ENCODE measurements at places on chromosomes 3 and 15.
A peak's percentile ranks its signal among the peaks of the same experiment; 100 is the strongest.

- no peak for DNase-seq
These were observed 88.8 kb upstream of the ARHGEF3 start for GRCh38 chr3:56890448-56891091.

- DNase-seq: no peak
These were observed 42.8 kb downstream of the ZNF609 start for GRCh38 chr15:64503197-64503596.

- DNase-seq: no peak
These were observed 20.7 kb upstream of the MRPS22 start for GRCh38 chr3:139323146-139323545.

- no peak for DNase-seq
These were observed 695 bp downstream of the METTL6 start for GRCh38 chr3:15426579-15427118.

GRCh38 chr15:36361351-36361870 lies 218.0 kb upstream of the CDIN1 start:
- DNase-seq: no peak

- peak; percentile 81 for DNase-seq
These were observed 42.2 kb downstream of the BHLHE40 start for GRCh38 chr3:5021116-5022092.

- DNase-seq: peak; percentile 93
These were observed 477.8 kb downstream of the RBMS3 start for GRCh38 chr3:29758434-29759322.

DNA sequence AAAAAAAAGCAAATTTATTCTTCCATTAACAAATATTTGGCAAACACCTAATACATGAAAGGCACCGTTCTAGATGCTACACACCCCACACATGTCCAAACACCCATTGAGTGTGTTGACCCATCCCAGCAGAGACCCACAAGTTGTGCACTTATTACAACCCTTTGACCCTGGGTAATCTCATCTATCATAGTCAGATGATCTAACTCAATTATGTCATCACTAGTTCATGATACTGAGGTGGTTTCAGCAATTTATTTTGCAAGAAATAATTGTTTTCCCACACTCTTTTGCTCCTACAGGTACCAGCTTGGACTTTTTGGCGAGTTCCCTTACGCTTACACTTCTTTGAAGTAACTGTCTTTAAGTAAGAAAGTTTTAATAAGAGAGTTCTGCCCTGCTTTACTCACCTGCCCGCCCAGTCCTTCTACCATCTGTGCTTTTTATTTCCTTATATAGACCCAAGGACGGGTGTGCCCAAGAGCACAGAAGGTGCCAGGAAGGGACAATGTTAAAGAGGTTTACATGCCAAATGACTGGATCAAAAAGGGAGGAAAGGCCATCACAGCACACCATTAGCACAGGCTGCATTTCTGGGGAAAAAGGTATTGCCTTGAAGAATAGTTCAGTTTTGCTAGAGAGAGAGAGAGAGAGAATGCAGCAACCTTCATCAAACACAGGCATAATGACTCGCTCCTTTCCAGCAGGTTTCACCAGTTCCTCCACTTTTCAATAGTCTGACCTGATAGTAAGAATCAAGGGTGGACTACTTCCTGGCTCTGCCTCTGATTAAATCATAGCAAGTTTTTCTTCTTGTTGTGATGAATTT lies 54.5 kb upstream of the ATP11B start:
- DNase-seq: no peak

DNA sequence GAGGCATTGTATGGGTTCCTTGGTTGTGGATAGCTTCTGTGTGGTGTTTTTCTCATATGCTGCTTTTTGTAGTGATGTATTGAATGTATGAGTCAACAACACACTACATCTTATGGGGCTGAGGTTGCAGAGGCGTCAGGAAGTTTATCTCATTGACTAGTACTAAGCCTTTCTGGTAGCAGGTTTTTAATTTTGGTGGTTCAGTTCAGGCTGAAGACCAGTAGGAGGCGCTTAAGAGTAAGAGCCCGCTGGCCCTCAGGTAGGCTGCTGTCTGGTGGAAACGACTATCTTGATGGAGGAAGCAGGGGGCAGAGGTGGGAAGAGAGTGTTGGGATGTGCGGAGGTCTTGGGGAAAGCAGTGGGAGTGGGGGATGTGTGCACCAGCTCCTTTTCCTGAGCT lies 62.4 kb downstream of the RTP4 start:
- DNase-seq: no peak

DNA sequence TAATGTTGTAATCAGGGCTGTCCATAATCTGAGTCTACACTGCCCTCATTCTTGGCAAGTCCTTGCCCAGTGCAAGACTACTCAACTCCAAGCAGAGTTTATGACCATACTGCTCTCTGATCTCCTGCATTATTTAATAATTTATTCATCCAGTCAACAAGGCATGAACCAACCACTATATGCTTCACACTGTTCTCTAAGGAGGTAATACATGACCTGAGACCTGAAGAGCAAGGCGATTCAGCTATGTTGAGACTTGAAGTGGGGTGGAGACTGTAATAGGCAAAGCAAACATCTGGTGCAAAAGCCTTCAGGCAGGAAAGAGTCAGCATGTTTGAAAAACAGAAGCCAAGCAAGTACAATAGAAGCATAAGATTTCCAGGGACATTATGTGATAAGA lies 1362.8 kb downstream of the ROBO2 start:
- DNase-seq: peak; percentile 5

DNA sequence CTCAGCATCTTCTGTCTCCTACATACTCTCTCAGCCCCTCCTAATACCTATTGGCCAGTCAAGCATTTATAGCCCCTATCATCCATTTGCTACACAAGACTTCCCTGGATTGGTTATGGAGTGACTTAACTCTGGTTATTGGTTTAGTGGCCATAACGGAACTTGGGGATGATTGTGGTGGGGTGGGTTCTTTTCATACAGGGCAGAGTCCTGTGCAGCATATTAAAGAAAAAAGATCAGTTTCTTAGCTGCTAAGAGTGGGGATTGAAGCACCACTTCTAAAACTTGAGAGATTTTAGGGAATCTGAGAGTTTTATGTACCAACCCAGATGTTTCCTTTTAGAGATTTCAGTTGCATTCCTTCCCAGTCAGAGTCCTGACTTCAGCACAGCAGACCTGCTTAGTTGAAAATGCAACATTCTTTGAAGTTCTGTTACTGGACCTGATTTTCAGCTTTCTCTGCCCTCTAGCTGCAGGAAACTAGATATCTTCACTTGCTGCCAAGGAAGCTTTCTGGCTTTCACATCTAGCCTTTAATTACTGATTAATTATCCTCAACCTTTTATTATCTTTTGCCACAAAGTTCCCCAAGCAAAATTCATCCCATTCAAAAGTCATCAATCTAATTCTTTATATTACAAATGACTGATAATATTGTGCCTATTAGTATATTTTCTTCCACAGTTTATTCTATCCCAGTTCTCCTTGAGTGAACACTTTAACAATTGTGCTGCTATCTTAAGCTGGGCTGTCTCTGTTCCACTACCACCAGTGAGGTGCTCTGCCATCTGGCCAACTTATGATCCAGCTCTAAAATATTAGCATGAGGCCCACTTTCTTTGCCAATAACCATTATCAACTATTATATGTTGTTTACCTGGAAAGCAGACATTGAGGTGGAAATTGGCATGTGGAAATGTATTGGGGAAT lies 906.0 kb upstream of the ALCAM start:
- peak; percentile 20 for DNase-seq

GRCh38 chr3:41503998-41504623 lies 304.8 kb downstream of the CTNNB1 start:
- DNase-seq: no peak

GRCh38 chr3:132543011-132543739 lies 53.9 kb upstream of the ACKR4 start:
- peak; percentile 67 for DNase-seq

DNA sequence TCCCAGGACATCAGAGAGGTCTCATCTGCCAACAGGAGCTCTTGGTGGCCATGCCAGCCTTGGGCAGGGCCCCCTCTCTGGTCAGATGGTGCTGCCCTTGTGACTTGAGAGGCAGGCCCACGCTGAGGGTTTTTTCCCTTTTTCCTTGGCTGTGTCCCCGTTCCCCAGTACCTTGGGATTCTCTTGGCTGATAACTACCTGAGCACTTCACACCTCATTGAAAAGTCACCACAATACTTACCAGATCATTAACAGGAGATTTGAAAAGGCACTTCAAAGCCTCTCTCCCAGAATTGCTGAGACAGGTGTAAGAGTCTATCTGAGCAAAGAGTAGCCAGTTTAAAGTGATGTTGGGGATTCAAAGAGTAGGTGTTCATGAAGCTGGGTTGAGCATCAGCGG lies 15.1 kb upstream of the TMEM158 start:
- DNase-seq: no peak

GRCh38 chr3:56595975-56596840 lies 39.2 kb downstream of the CCDC66 start:
- DNase-seq: no peak

- DNase-seq: no peak
These were observed 18.4 kb upstream of the TIPARP start for GRCh38 chr3:156655819-156656550.

DNA sequence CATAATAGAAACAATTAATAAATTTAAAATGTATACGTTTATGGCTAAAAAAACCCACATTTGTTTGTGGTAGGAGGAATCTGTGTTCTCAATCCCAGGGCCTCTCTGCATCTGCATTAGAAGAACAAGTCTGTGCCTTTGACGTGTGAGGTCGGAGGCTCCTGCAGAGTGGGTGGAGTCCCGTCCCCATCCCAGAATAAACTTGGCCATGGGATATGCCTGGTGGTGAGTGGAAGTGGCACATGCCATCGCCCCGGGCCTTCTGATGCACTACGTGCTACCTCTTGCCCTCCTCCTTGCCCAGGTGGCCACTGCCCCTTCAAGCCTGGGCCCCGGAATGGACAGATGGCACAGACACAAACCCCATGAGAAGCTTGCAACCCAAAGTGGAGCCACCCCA lies 131.1 kb upstream of the NSMCE3 start:
- no peak for DNase-seq

DNA sequence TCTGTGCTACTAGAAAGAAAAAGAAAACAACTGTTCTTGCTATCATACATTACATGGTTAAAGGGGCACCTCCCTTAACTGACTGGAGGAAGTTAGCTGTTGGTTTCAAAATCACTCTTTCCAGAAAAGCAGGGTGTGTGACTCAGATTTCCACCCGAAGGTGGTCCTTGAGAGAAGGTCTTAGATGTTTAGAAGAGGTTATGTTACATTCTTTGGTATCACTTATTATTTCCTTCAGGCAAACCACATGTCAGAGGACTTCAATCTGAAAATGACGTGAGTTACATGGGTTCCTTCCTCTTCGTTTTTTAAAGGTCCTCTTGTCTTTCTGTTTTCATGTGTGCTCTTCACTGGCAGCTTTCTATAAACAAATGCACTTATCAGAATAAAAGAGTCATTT lies 307.9 kb upstream of the CBLB start:
- no peak for DNase-seq

GRCh38 chr3:23493889-23494288 lies 290.8 kb downstream of the UBE2E2 start:
- DNase-seq: no peak

DNA sequence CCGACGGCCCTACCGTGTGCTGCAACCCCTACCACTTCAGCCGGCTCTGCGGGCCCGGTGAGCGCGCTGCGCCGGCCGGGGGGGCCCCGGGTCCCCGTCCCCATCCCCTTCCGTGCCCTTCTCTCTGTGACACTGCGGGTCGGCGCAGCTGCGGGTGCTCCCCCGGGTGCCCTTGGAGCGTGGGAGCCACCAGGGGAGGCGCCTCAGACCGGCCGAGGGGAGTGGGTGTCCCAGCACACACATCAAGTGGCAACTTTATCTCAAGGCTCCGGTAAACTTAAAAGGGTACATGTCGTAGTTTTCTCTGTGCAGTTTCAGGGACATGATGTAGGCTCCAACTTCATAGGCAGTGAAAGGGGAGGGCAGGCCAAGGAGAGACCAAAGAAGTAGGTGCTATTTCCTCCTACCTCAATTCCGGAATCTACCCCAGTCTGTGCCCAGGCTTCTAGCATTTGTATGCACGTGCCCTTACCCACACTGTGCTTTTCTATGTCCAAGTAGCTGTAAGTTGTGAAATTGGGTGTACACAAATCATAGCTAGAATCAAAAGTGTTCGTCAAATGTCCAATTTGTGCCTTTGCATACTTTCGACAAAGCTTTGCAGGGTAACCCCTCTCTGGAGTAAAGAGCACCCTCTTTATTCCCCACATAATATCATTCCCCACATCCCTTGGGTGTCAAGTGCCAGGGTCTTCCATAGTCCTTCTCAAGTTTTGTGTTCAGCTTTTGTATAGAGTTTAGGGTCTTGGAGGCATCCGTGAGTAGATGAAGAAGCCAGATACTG lies 2.2 kb downstream of the SMAD6 start:
- DNase-seq: no peak

GRCh38 chr3:150348500-150348899 lies 59.6 kb upstream of the TSC22D2 start:
- peak; percentile 93 for DNase-seq

- DNase-seq: no peak
These were observed 32.8 kb upstream of the TIMP4 start for GRCh38 chr3:12191559-12191958.

DNA sequence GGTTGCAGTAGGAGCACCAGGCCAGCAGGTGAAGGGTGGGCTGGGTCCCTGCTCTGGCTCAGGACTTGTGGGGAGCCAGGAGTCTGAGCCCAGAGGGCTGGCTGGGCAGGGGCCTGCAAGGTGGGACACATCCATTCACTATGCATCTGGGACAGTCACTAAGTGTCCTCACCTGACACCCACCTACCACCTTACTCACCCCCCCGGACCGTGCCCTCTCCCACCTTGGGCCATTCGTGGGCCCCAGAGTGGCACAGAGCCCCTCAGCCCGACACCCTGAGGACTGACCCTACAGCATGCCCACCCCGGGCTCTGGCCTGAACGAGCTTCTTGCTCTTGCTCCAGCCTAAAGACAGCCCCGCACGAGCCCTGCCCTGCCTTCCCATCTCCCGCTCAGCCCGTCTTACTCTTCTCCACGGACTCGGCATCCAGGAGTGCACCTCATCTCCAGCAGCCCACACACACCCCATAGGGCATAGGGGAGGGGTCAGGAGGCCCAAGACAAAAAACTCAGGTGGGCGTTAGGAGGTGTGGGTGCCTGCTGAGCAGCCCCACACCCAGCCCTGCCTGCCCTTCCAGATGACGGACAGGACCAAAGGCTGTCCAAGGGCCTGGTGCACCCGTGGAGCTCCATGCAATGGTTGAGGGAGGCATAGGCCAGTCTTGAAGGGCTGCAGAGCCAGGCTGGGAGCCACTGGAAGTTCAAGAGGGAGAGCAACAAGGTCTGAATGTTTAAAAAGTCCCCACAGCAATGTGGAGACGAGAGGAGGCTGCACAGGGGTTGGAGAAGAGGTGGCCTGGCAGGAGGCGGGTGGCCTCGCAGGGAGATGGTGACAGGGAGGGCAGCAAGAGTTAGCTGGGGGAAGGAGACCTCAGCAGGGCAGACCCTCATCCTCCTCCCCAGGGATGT lies 27.0 kb downstream of the PTH1R start:
- DNase-seq: no peak

- DNase-seq: no peak
These were observed 38.5 kb downstream of the DNAJB8 start for GRCh38 chr3:128427872-128428822.
